ENCODE measurements at places on chromosomes 3 and 15.

- peak; percentile 69 for DNase-seq
Observed at GRCh38 chr15:68820295-68821189, at the start of gene ANP32A. ANP32A (minus strand) TSS chr15:68820895; CDS start chr15:68820751, 144 bp downstream.

- no peak for DNase-seq
Observed at GRCh38 chr3:71536376-71536965, 47.1 kb downstream of the FOXP1 start.

DNA sequence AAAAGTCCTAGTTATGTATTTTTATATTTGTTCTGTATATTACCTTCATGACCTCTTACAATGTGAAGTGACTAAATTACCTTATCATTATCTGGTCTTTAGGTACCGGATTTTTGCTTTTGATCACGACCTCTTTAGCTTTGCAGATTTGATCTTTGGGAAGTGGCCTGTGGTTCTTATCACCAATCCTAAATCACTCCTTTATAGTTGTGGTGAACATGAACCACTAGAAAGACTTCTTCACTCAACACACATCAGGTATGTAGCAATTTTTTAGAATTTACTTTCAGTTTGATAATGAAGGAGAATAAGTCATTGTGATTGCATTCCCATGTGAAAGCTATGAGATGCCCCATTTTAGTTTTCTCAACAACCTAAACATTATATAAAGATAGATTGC is 18.3 kb downstream of the TMEM62 start:
- DNase-seq: no peak

DNA sequence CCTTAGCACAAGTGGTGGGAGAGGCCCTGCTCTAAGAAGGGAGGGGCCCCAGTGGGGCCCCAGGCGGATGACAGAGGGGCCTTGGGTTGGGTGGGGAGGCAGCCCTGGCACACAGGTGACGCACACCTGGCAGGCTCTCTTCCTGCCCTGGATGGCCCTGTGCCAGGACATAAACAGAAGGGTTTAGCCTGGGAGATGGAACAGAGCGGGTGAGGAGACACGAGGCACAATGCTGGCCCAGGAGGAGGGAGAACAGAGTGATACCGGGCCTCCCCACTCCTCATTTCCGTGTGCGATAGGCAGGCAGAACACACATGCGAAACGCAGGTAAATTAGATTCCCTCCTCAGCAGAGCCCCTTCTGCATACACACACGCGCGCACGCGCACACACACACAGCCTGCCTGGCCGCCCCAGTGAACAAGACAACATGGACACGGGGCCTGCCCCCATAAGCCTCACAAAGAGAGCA is 39.8 kb downstream of the IDH2 start:
- DNase-seq: no peak

- no peak for DNase-seq
Observed at GRCh38 chr3:186084264-186084663, 24.6 kb downstream of the ETV5 start.

DNA sequence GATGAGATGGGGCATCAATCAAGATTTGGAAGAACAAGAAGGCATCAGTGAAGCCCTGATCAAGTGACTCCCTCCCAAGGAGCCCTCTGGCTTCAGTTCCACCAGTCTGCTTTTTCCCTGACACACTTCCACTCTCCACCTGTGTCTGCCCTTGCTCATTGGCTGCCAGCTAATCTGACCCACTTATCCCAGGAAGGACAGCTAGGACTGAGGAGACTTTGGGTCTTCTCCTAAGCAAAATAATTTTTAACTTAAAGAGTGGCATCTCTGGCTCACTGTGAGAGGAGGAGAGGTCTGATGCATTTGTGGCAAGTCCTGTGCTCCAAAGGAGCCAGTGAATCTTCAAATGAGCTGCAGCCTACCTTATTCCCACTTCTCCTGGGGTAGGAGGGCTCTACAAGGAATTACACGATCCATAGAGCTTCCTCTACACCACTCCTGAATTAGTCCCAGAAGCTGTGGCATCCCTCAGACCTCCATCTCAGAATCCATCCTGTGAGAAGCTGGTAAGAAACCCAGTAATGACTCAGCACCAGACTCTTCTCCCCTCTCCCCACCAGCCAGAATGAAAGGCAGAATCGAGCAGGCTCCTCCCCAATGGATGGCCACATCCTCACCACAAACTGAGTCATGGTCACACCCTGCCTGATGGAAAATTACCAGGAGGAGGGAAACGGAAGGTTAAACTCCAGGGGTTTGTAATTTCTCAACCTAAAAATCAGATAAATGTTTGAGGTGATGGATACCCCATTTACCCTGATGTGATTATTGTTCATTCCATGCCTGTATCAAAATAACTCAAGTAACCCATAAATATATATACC is 6.3 kb upstream of the PKM start:
- DNase-seq: peak; percentile 92

DNA sequence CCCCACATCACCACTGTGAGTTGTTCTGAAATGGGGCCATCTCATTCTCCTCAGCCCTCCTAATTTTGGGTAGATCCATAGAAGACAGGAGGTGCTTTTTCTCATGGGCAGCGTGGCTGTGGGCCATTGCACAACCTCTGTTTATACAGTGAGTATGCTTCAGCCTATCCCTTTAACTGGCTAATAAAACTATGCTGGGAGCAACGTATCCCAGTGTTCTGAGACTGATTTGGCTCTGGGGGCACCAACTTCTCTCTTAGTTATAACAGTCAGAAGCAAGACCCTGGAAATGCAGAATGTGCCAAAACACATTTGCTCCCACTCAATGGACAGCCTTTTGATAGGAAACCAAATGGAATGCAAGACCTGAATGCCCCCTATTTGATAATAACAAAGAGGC is 97.1 kb upstream of the ICE2 start:
- DNase-seq: no peak

DNA sequence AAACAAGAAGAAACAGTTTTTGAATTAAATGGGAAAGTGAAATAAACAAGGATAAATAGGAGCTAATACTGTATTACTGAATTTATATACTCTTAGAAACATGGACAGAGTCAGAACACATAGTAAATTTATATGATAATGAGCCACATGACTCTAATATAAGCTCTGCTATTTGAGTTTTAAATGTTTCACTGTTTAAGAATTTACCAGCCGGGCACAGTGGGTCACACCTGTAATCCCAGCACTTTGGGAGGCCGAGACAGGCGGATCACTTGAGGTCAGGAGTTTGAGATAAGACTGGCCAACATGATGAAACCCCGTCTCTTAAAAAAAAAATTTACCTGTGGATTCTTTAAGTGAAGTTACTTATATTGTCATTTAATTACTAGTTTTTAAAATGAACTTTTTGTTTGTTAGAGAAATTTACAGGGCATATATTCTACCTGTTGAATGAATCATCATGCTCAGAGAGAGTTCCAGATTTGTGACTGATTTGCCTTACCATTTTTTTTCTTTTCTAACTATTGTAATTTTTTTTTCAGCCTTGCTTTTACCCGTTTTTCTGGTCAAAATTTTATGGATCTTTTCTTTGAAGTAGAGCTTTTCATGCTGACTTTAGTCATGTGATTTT is 125.7 kb downstream of the TCF12 start:
- no peak for DNase-seq

DNA sequence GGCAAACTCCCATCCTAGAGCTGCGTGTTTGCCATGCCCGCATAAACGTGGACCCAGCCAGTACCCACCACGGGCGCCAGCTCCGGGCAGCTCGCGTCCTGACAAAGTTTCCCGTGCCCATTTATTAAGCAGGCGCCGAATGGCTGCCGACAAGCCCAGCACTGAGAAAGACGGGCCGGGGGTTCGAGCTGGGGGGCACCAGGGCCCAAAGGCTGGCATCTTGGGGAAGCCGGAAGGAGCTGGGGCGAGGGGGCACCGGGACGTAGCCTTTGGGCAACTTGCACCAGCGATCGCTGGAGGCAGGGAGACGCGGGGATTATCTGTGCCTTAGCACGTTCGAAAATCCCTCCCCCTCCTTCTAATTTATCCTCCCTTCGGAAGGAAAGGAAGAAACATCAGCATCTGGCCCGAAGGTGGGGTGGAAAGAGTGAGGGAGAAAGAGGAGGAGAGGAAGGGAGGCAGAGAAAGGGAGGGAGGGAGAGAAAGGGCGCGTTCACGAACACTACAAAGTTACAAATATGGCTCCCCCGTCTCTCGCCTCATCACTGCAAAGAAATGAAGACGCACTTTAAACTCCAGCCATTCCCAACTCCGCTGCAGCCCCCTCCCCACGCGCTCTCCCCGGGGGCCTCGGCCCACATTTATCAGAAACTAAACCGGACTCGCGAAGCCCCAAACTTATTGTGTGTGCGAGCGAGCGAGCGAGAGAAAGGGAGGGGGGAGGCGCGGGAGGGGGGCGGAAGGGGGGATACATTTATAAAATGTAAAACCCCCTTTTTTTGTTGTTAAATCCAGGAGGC is 1.0 kb downstream of the ANP32A start:
- no peak for DNase-seq

GRCh38 chr15:76393614-76394013 is 57.0 kb downstream of the ISL2 start:
- peak; percentile 57 for DNase-seq

GRCh38 chr3:53597136-53597915 is 102.9 kb downstream of the CACNA1D start:
- no peak for DNase-seq

DNA sequence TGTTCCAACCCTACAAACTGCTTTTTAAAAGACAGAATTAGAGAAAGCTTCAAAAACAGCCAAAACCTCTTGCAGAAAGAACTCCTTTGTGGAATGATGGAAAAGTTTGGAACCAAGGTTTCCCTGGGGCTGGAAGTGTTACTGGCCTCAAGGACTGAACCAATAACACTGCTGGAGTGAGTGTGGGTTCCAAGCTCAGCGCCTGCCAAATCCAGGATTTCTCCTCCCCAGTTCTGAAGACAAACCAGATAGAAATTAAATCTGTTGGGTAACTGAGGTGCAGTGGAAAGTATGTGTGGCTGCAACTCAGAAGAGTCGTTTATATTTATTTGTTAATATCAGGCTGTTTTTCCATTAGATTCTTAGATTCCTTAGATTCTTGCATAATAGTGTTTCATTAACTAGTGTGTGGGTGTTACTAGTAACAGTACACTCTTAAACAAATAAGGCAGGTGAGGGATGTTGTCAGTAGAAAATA is 66.5 kb upstream of the FNDC3B start:
- no peak for DNase-seq

- no peak for DNase-seq
Observed at GRCh38 chr3:15241341-15241740, 35.3 kb downstream of the CAPN7 start.

GRCh38 chr15:61364871-61365270 is 135.8 kb upstream of the RORA start:
- DNase-seq: no peak

- DNase-seq: no peak
Observed at GRCh38 chr3:147385059-147386012, 21.0 kb downstream of the ZIC4 start.

- peak; percentile 2 for DNase-seq
Observed at GRCh38 chr15:64315216-64315615, 40.8 kb downstream of the CSNK1G1 start.

- DNase-seq: no peak
Observed at GRCh38 chr3:63248015-63248414, 30.1 kb upstream of the SYNPR start.

- DNase-seq: no peak
Observed at GRCh38 chr3:46888705-46889104, 11.2 kb downstream of the PTH1R start.

DNA sequence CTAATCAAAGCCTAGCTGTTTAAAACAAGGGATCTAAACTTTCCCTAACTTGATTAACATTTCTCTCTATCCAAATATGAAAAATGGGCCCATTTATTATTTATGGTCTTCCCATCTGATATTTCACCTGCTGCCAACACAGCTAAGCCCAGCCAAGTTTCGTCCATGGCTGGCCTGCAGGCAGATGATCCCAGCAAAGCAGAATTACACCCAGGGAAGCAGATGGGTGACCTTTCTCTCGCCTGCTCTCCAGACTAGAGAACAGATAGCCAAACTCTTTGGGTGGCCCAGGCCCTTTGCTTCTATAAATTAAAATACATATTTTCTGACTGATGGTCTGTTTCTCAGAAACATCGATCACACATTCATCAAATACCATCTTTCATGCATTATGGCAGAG is 1038.8 kb downstream of the AGBL1 start:
- no peak for DNase-seq

DNA sequence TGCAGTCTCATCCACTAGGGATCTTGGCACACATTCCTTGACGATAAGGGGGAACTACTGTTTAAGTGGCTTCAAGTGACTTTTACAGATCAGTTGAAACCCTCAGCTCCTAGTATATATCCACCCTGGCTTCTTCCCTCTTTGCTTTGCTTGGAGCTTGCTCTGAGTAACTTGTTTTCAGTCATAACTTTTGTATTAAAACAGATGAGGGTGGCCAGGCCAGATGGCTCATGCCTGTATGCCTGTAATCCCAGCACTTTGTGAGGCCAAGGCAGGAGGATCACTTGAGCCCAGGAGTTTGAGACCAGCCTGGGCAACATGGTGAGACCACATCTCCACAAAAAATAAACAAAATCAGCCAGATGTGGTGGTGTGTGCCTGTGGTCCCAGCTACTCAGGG is 42.4 kb downstream of the EOMES start:
- DNase-seq: no peak

Measured in retinal pigment epithelial cell (primary cell).